ENCODE measurements at places on chromosomes 1 and 21.

GRCh38 chr1:214154596-214155292, 126.2 kb upstream of the SMYD2 start:
- no peak for DNase-seq

- no peak for DNase-seq
These were observed 512.8 kb upstream of the B3GALT2 start for GRCh38 chr1:193699261-193699660.

DNA sequence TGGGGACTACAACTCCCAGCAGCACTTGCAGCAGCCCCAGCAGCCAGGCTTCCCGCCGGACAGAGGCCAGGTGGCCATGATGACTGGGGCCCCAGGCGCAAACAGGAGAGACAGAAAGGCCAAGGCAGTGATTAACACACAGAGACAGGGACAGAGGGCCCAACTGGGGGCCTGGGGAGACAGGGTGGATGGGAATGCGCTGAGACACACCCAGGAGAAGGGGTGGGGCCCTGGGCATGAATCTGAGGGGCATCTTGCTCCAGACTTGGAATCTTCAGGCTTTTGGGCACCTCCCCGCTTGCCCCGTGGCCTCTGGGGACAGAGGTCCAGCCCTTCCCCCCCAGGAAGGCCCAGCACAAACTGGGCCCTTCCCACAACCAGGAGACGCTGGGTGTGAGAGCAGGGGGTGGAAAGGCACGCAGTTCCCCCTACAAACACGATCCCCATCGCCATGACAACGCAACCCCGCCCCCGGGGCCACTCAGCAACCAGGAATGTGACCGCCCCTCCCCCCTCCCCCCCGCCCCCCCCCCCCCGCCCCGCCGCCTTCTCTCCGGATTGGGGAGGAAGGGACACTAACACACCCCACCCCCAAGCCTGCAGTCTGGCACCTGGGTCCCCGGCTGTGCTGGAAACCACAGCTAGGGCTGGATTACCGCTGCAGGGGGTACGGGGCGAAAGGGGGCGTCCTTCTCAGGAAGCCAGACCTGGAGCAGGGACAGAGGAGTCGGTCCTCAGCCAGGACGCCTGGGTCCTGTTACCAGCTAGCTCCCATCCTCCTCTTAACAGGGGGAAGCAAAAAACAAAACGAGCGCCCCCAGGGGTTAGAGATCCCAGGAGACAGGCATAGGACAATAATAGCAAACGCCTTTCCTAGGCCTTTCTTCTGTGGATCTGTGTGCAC, 4.5 kb downstream of the HDGF start:
- no peak for DNase-seq

GRCh38 chr1:118101515-118101844, 83.5 kb downstream of the SPAG17 start:
- no peak for DNase-seq

GRCh38 chr1:17561561-17561985, 22.1 kb downstream of the ARHGEF10L start:
- no peak for DNase-seq

- no peak for DNase-seq
These were observed 7.7 kb downstream of the MROH7 start for GRCh38 chr1:54649130-54649898.

- no peak for DNase-seq
These were observed 561.2 kb upstream of the B3GALT2 start for GRCh38 chr1:193747579-193747978.

- no peak for DNase-seq
These were observed 831.6 kb downstream of the BRINP3 start for GRCh38 chr1:189646066-189646465.

- no peak for DNase-seq
These were observed 8.7 kb upstream of the CCN1 start for GRCh38 chr1:85571828-85572227.

DNA sequence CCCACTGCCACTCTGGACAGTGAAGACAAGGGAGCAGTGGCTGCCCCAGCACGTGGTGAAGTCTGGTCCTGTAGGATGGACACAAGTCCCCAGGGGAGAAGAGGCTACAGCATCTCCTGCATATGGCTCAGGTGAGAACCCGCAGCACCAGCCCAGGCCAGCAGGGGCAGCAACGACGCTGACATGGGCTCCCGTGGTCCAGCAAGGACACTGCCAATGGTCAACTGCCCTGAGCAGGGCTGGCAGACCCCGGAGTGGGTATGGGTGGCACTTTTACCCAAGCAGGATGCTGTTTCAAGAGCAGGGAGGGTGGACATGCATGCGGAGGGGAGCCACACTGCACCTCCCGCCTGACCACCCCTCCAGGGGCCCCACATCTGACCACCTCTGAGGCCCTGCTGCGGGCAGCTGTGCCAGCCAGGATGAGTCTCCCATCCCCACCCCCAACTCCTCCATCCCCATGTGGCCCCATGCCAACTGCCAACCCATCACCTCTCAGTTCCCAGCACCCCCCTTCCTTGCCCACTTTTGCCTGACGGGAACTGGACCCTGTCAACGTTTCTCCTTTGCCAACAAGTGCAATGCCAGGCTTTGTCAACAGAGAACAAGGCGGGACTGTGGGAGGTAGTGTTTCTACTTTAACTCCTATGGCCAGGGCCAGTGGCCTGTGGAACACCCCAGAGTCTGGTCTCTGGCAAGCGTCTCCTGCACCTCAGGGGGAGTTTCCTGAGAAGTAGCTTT, 8.6 kb downstream of the MORN1 start:
- DNase-seq, result no peak

DNA sequence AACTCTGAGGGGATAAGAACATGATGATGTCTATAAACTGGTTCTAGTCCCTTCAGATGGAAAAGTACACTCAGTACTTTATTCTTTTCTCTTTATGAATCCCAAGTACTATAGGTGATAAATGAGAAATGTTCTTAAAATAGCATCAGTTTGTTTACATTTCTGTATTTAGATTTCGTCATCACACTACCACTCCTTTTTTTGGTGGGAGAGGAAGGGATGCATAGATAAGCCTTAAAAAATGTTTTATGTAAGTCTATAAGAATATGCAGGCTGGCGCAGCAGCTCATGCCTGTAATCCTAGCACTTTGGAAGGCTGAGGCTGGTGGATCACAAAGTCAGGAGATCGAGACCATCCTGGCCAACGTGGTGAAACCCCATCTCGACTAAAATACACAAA, 144.8 kb downstream of the USP25 start:
- DNase-seq, result no peak

- no peak for DNase-seq
These were observed 2.3 kb downstream of the ZZZ3 start for GRCh38 chr1:77680173-77680572.
